Kidney (tissue), 22 donors: ENCODE measurements at places on chromosomes 5 and 9. TPM values are rescaled to one million over a fixed set of nuclear protein-coding genes. Genes with fewer than 3 reads are reported as not detected.

The PCDHGA7 gene
- polyA plus RNA-seq: 0.49 TPM

The HTR1A gene
- not detected for polyA plus RNA-seq

DNA sequence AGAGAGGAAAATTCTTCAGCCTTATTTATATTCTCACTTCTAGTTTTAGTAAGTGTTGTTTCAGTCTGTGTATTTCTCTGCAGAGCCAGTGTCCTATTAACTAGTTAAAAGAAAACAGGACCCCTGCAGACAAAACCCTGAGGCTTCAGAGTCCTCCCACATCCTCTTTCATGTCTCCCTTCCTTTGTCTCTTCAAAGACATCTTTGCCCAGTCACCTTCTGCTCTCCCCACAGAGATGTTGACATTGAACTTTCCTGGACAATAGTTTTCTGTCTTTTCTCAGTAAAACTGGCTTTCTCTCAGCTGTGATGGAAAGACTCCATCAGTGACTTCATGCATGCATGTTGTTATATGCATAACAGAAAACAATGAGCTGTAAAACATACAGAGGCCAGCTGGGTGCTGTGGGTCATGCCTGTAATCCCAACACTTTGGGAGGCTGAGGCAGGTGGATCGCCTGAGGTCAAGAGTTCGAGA is 20.2 kb downstream of the GRAMD2B start:
- H3K36me3 ChIP-seq: peaks cover 3% of the 10 kb centered on the region
- H3K4me3 ChIP-seq: no peak overlapping the region
- H3K4me1 ChIP-seq: no peaks in the 10 kb centered on the region
- DNase-seq: no peak
- no peaks in the 10 kb centered on the region for H3K27me3 ChIP-seq

GRCh38 chr9:120612218-120612617 is 32.3 kb upstream of the CDK5RAP2 start:
- H3K36me3 ChIP-seq: no peaks in the 10 kb centered on the region
- no peak for DNase-seq
- no peak overlapping the region for H3K4me3 ChIP-seq

GRCh38 chr5:125125031-125125823 is 378.8 kb upstream of the ZNF608 start:
- H3K4me1 ChIP-seq: no peaks in the 10 kb centered on the region

The SLC1A1 gene
- 19.6 TPM for polyA plus RNA-seq
